Stimulated activated CD4-positive, alpha-beta T cell treated with anti-CD3 and anti-CD28 coated beads, Interleukin-1b, Interleukin-23, amount 100 ng/mL, for 48 hours (primary cell): ENCODE measurements at places on chromosomes 2 and 18.

DNA sequence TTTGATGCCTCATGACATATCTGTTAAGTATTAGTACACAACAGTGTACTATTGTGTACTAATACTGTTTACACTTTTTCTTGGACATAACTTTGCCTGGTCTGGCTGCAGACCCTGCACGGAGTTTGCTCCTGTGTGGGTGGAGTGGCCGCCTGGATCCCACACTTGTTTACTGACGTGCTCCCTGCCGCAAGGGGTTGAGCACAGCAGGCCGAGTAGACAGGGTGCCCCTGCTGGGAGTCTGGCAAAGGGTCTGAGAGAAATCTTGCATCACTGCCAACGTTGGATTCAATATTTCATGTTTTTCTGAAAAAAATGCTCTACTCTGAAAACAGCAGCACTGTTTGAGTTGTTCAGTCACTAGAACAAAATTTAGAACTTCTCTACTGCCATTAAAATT is 59.0 kb downstream of the PDK1 start:
- DNase-seq, result no peak

GRCh38 chr2:85929096-85930050 is 40.6 kb upstream of the ST3GAL5 start:
- no peak for DNase-seq

- no peak for DNase-seq
These were observed 250.9 kb downstream of the ASXL3 start for GRCh38 chr18:33828949-33829348.

- DNase-seq, result no peak
These were observed 158.0 kb downstream of the TCF4 start for GRCh38 chr18:55430026-55430425.
